ENCODE measurements at places on chromosomes 1 and 21.
A peak's percentile ranks its signal among the peaks of the same experiment; 100 is the strongest.

GRCh38 chr1:198678901-198679329 is 40.1 kb downstream of the PTPRC start:
- no peak for DNase-seq

DNA sequence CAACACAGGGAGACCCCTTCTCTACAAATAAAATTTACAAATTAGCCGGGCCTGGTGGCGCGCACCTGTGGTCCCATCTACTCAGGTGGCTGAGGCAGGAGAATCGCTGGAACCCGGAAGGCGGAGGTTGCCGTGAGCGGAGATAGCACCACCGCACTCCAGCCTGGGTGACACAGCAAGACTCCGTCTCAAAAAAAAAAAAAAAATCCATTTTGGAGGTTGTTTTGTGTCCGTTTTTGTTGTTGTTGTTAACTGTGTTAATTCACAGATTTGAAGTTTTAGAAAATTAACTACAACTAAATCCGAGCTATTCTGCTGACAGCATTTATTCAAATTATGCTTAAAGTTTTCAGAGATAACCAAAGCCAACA is 618 bp downstream of the CLCC1 start:
- DNase-seq, result peak; percentile 81

GRCh38 chr21:37821786-37822450 is 94.3 kb downstream of the KCNJ6 start:
- no peak for DNase-seq

DNA sequence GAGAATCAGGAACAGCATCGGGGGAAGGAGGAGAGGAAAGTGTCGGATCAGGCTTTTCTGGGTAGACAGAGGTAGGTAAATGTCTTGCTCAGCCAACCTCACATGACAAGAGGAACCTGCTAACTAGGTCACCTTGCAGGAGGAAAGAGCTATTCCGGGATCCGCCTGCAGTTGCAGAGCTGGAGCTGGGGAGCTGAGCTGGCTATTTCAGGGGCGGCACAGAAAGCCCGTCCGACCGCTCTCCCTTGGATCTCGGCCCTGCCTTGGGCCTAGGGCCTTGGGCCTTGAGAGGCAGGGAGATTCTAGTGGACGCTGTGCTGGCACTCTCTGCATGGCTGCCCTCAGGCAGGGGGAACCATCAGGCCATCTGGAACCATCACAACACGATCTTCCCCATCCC is 56.5 kb upstream of the CTPS1 start:
- no peak for DNase-seq

DNA sequence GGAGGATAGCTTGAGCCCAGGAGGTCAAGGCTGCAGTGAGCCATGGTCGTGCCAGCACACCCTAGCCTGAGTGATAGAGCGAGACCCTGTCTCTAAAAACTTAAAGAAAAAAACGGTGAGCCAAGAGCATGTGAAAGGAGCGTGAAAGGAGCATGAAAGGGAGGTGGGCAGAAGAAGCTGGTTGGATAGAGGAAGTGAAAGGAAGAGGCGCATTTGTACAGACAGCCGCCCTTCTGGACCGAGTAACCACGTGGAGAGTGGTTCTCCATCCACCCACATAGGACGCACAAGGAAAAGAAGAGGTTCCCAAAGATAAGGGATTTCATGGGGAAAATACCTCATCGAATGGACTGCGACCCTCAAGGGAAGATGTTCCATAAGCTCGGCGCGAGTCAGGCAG is 60.4 kb upstream of the IFNAR2 start:
- DNase-seq, result no peak

DNA sequence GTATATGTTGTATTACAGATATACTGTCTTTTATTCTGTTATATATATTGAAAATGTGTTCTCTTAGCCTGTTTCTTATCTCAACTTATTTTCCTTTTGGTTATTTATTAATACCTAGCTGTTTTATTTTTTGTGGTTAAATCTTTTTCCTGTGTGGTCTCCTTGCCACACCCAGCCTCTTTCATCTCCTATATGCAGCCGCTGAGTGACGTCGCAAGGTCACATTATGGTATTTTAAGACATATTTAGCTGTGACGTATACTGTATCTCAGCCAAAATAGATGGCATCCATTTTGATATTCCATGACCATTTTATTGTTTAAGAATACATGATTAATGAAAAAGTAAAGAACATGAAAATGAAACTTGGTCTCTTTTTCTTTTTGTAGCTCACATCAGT is 29.1 kb downstream of the CENPF start:
- no peak for DNase-seq

GRCh38 chr1:243550276-243550675 is 294.4 kb downstream of the SDCCAG8 start:
- DNase-seq, result no peak

DNA sequence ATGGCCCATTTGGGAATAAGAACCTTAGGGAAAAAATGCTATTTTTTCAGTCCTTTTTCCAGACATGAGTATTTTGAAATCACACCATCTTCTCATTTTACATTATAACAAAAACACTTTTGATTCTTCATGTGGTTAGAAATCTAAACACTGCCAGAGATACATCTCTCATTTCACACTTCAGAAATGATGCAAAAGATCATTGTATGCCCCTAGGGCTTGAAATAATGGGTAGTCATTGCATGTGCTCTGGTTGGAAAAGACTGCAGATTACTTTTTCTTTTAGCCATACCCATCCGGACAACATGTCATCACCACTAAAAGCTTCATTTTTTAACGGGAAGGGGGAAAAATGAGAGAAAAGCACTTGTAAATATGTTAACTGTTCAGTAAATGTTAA is 1152.2 kb upstream of the ADGRL4 start:
- DNase-seq, result no peak

DNA sequence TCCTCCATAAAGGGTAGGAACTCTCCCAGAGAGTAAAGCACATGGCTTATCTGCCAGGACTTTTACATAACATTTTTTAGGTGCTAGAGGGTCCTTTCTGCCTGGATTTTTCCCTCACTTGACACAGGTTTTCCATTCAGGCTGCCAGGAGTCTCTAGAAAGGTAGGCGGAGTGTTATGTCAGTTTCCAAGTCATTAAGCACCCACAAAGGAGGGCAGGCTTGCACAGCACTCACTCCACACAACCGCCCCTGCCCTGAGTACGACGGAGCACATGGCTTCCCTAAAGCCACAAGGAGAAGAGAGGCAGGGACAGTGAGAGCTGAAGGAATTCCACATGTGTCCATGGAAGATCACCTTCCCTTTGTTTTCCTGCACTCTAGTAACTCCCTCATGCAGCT is 55.7 kb downstream of the CAPZB start:
- no peak for DNase-seq

DNA sequence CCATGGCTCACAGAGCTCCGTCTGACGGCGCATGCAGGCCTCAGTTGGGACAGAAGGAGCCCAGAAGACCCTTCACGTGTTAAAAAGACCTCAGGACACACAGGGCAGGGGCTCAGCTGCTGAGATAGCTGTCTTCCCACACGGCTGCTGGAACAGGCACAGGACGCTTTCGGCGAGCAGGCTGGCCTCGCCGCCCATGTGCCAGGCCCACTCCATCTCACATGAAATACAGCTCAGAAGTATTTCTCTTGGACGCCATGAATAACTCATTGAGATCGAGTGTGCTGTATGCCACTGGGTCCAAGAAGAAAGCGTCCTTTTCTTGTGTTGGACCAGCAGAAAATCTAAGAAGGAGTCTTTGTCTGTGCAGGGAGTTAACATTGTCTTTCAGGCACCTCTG is 69.6 kb downstream of the SIM2 start:
- no peak for DNase-seq

GRCh38 chr21:45421071-45421845 is 16.3 kb downstream of the COL18A1 start:
- no peak for DNase-seq

DNA sequence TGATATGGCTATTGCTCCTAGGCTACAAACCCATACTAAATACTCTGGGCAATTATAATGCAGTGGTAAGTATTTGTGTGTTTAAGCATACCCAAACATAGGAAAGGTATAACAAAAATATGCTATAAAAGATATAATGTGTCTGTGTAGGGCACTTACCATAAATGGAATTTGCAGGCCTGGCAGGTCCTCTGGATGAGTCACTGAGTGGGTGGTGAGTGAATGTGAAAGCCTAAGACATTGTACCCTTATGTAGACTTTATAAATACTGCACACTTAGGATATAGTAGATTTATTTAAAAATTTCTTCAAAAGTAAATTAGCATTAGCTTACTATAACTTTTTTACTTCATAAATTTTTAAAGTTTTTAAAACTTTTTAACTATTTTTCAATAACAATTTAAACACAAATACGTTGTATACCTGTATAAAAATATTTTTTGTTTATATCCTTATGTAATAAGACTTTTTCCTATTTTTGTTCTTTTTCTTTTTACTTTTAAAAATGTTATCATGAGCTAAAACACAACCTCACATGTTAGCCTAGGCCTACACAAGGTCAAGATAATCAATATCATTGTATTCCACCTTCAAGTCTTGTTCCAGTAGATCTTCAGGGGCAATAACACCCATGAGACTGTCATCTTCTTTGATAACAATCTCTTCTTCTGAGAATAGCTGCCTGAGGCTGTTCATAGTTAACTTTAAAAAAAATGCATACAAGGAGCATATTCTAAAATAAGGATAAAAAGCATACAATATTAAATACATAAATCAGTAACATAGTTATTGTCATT is 306.3 kb upstream of the RGS18 start:
- DNase-seq, result peak; percentile 76

DNA sequence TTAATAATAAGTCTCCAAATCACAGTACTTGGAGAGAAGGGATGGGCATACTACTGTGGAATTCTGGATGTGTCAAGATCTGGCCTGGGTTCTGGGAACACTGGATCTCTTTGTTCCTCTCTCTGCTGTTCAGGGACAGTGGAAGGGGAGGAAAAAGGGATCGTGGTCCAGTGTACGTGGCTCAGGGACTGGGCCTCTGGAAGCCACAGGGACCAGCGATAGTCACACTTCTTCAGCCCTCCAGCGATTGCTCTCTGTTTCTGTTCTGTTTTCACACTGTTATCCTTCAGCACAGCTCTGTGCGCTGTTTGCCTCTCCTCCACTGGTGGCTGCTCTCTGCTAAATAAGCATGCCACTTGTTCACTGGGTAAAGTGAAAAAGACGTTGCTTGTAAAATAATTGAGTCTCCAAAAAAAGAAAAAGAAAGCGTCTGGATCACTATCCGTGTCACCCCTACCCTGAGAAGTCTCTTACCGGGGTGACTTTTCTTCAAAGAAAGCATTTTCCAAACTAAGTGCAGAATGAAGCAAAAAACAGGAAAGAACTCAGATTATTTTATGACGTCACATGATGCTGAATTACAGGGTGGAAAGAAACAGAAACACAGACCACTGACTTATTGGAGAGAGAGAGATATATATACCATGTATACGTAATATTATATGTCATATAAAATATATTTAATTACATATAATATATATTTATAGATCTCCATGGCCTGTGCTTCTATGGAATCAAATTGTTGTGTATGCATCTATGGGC is 279.4 kb downstream of the RGS7 start:
- DNase-seq, result no peak

GRCh38 chr1:205077934-205078311 is 6.3 kb downstream of the TMEM81 start:
- no peak for DNase-seq

DNA sequence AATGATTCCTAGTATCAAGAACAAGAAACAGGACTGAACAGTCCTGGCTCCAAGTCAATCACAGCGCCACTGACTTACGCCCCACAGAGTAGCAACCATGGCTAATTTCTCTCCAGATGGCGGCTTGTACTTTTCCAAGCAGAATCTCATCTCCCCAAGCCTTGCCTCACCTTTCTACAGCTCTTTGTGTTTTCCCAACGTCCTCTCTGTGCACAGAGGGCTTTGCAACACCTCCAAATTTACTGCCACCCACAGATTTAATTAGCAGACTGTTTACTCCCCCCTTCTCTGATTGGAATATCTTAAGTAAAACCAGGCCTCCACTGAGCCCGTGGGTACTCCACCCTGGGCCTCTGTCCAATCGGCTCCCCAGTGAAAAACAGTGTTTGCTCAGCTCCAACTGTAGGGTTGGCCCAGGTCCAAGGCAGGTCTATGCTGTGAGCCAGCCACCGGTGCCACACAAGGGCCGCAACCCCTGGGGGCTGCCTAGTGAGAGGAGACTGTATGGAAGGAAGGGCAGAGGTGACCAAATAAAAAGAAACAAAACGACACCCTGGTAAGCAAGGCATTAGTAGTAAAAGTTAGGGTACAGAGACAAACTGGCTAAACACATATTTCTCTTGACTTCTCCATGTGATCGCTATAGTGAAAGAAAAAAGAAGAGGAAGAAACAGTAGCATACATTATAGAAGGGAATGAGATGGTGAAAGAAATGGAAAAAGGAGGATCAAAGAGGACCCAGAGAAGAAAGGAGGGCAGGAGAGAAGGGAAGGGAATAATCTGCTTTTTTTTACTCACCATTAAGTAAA is 128.4 kb upstream of the SOD1 start:
- DNase-seq, result no peak

DNA sequence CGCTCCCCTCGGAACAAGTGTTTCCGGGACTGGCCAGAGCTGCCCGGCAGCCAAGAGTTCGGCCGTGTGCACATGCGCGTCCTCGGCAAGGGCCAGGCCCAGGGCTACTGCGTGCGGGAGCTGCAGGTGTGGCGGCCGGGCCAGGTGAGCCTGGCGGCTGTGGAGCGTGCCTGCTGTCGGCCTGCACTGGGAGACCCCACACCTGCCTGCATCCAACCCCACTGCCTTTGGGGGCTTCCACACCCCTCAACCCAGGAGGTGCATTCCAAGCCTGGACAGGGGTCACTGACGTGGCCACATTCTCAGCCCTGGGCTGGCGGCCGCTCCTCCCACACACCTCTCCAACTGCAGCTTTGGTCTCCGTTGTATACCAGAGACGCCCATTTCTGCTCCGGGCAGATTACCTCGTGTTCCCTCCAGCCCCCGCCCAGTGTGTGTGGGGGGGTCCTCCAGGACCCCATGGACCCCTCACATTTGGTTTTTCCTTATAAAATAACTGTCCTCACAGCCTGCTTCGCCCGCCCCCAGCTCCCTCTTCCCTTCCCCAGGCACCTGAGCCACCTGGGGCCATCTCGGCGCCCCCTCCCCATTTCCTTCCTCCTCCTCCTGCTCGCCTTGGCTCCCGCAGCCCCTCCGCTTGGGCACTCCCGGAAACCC is 6.1 kb downstream of the RNF223 start:
- no peak for DNase-seq

- peak; percentile 67 for DNase-seq
Observed at GRCh38 chr1:201578008-201578888, 39.3 kb downstream of the NAV1 start.

DNA sequence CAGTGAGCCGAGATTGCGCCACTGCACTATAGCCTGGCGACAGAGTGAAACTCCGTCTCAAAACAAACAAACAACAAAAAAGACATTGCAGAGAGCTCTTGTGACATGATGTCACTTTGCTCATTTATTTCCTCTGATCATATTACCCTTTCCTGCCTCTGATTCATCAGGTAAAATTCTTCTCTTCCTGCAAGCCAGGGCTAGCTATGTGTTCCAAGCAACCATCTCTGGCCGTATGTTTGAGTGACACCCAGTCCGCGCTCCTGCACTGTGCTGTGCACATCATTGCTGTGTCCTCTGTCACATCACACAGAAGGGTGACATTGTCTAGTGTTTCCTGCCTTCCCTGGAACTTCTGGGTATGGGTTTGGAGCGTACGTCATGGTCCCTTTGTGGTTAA is 251.3 kb downstream of the PCP4 start:
- DNase-seq, result no peak
